ENCODE measurements at places on chromosomes 1 and 21.

- no peak for DNase-seq
These were observed 21.9 kb upstream of the MNDA start for GRCh38 chr1:158809256-158809655.

- no peak for DNase-seq
These were observed 41.7 kb downstream of the RNF2 start for GRCh38 chr1:185087101-185087500.

DNA sequence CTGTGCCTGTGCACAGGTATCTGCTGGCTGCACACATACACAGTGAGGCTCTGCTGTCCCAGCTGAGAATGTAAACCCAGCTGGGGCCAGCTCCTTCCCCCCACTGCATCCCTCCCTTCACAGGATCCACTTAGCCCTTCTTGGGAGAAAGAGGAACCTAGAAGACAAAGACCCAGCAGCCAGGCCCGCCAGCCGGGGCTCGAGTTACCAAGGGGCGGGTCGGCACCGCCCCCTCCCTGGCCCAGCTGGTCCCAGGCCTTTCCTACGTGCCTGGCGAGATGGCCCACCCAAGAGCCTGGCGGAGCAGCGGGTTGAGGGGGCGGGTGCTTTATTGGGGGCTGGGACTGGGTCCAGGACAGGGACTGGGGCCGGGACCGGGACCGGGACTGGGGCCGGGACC lies 2.1 kb downstream of the SH3BGRL3 start:
- peak; percentile 37 for DNase-seq

- DNase-seq: no peak
These were observed 420.7 kb upstream of the USP24 start for GRCh38 chr1:55635856-55636255.

GRCh38 chr1:243799908-243800307 lies 50.1 kb downstream of the AKT3 start:
- no peak for DNase-seq

DNA sequence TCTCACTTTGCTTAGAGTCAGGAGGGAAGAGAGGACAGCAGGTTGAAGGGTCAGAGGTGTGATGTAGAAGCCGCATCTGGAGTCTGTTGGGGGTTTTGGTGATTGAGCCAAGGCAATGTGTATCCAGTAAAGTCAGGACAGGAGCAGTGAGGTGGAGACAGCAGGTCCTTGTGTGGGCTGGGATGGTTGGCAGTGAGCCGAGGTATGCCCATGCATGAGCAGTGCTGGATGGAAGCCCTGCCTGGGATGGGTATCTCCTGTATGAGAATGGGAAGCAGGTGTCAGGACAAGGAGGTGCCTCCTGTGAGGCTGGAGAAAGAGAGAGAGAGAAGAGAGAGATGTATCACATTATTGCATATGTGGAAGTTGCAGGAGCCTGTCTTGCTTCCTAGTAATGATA lies 90.0 kb downstream of the OBSCN start:
- no peak for DNase-seq

GRCh38 chr1:81149649-81150325 lies 650.9 kb upstream of the ADGRL2 start:
- no peak for DNase-seq

GRCh38 chr1:156052862-156053767 lies 483 bp downstream of the UBQLN4 start:
- peak; percentile 66 for DNase-seq

DNA sequence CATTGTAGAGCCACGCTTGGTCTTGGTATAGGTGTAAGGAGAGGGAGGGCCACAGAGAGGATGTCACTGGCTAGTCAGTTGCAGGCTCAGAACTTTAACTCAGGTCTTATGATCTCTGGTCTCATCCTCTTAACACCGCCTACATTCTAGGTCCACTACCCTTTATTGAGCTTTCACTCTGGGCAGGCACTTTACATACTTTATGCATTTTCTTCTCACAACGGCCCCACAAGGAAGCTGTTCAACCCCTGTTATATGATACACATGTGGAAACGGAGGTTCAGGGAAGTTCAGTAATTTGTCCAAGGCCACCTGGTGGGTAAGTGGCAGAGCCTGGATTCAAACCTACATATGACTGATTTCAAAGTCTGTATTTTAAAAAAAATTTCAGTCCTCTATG lies 25.3 kb upstream of the RCAN3 start:
- DNase-seq: no peak

GRCh38 chr1:91569411-91570119 lies 68.9 kb downstream of the CDC7 start:
- no peak for DNase-seq

Data from CMK (cell line).